ENCODE measurements at places on chromosomes 1 and 21.

DNA sequence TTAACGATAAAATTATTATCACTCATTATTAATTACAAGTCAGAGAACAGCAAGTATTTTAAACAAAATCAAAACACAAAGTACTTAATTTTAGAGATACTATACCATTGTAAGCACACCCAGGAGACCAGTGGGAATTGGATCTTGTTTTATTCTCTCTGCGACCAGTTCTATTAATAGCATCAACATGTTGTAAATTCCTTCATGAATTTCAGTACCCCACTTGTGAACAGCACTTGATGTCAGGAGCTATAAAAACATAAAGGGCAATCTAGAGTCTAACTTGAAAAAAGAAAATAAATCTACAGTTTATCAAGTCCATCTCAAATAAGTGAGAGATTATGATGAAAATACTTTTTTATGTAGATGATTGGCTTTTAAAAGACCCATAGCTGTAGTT, 42.9 kb downstream of the USP24 start:
- H3K36me3 ChIP-seq, result peaks cover 9% of the 10 kb centered on the region
- no peak overlapping the region for H3K4me3 ChIP-seq
- no peak overlapping the region for H3K27ac ChIP-seq
- H3K4me1 ChIP-seq, result peaks cover 2% of the 10 kb centered on the region

DNA sequence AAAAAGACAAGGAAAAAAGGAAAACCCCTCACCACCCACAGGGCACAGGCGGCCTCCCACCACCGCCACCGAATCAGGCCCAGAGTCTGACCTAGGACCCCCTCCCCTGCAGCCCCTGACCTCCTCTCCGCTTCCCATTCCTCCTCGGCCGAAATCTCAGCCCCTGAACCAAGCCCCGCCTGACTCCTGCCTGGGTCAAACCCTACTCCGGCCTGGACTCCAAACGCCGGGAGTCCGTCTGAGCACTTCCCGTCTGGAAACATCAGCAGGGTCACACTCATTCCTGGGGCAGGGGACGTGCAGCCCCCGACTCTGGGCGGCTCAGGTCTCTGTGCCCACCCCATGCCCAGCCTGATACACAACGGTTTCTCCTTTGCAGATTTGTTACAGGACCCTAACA, 26.4 kb upstream of the SUMO3 start:
- no peak for DNase-seq
- peaks cover 13% of the 10 kb centered on the region for H3K4me1 ChIP-seq
- no peak overlapping the region for H3K4me3 ChIP-seq

DNA sequence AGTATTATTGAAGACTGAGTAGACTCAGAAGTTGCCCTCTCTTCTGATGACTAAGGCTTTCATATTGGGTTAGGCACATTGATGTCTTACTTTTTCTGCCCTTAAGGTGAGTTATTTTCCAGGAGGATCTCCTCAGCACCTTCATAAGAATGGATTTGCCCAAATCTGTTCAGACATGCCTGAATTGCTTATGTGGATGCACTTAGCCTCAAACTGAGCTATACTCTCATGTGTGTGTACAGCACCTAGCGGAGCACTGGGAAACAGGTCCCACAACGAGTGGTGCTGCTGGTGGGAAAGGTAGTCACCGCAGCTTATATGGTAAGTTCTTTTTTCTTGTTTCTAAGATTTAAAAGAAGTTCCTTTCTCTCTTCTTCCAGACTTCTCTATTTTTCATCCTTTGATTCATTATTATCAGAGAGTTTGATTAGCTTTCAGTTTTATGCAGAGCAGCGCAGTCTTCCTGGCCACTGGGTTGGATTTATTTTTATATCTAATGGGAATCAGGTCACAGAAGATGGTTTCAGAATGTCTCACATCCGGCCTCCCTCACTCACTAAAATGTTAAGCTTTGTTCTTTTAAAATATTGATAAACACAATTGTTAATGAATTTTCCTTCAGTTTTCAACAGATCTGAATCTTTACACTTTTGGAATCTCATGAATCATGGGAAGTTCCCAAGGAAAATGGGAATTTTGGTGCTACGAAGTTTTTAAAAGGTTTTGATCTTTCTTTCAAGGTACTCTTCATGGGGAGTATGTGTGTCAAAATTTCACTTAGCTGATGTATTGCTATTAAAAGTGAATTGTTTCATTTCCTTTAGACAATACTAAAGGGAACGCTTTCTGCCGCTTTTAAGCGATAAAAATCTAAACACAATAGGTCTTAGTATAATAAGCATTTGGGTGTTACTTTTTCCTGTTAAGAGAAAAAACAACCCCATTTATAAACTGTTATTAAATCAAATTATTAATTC, 58.5 kb downstream of the EXTL2 start:
- no peaks in the 10 kb centered on the region for H3K4me1 ChIP-seq
- DNase-seq, result no peak
- no peaks in the 10 kb centered on the region for H3K36me3 ChIP-seq
- no peak overlapping the region for H3K4me3 ChIP-seq

DNA sequence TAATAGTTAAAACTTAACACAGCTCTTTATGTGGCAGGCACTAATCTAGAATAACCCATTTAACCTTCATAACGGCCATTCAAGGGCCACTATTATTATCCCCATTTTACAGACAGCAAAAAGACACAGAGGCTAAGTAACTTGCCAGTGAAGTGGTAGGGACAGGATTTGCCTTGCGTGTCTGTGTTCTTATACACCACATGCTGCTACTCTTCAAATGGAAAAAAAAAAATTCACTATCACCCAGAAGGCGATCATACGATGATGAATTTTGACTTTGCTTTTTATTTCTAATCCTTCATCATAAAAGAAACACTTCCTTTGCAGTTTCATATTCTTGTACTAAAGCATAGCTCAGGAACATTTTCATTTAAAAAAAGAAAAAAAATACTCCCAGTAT, 65.5 kb downstream of the RERE start:
- H3K4me3 ChIP-seq, result no peak overlapping the region
- H3K36me3 ChIP-seq, result no peaks in the 10 kb centered on the region
- no peaks in the 10 kb centered on the region for H3K27me3 ChIP-seq
- H3K27ac ChIP-seq, result no peak overlapping the region
- DNase-seq, result no peak

GRCh38 chr1:172674831-172675613, 16.1 kb downstream of the FASLG start:
- no peaks in the 10 kb centered on the region for H3K27me3 ChIP-seq
- peaks cover 13% of the 10 kb centered on the region for H3K4me1 ChIP-seq
- DNase-seq, result peak; percentile 32
- peak overlapping the region; percentile 100 for H3K27ac ChIP-seq

DNA sequence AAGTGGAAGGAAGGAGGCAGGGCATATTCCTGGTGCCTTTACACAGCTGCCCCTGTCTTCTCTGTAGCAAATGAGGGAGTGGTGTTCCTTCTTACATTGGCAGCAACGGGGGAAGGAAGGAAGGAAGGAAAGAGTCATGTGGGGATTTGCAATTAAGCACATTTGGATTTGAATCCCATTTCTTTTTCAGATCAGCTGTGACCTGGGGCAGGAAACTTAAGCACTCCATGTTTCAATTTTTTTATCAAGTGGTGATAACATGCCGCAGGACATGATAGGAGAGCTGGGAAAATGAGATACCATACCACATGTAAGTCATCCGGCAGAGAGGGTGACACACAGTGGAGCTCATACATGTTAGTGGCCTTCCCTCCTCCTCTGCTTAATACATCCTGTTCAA, 186.8 kb downstream of the APP start:
- no peak overlapping the region for H3K4me3 ChIP-seq
- DNase-seq, result no peak

GRCh38 chr1:226520640-226521355, 27.8 kb upstream of the STUM start:
- no peak overlapping the region for H3K4me3 ChIP-seq
- no peaks in the 10 kb centered on the region for H3K4me1 ChIP-seq
- DNase-seq, result no peak
- no peaks in the 10 kb centered on the region for H3K36me3 ChIP-seq
- no peaks in the 10 kb centered on the region for H3K27me3 ChIP-seq
- H3K27ac ChIP-seq, result no peak overlapping the region

DNA sequence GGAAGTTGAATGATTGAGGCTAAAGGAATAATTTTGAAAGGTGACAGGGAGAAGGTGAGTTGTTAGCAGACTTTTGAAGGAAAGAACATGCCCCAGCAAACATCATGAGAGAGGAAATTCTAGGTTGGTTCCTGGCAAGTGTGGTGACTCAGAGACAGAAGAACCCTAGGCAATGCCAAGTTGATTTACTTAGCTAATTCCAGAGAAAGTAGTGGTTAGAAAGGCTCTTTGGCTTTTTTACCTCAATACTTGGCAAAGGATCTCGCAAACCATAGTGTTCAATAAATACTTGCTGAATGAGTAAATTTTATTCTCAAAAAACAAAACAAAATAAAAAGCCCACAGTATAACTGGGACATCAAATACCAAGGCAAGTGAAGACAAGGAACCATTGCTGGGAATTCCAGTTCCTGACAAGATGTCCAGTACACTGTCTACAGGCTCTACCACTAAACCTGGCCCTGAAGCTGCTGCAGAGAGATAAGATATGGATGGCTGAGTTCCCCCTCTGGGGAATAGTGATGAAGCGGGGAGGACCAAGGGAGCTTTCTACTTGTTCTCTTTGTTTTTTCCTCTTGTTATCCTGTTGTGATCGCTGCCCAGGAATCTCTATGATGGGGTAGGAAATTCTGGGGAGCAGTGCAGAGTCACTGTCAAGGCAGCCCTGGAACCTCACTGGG, 48.2 kb downstream of the IL12RB2 start:
- H3K4me1 ChIP-seq, result no peaks in the 10 kb centered on the region
- H3K4me3 ChIP-seq, result no peak overlapping the region
- DNase-seq, result no peak
- H3K36me3 ChIP-seq, result no peaks in the 10 kb centered on the region
- H3K27me3 ChIP-seq, result no peaks in the 10 kb centered on the region

DNA sequence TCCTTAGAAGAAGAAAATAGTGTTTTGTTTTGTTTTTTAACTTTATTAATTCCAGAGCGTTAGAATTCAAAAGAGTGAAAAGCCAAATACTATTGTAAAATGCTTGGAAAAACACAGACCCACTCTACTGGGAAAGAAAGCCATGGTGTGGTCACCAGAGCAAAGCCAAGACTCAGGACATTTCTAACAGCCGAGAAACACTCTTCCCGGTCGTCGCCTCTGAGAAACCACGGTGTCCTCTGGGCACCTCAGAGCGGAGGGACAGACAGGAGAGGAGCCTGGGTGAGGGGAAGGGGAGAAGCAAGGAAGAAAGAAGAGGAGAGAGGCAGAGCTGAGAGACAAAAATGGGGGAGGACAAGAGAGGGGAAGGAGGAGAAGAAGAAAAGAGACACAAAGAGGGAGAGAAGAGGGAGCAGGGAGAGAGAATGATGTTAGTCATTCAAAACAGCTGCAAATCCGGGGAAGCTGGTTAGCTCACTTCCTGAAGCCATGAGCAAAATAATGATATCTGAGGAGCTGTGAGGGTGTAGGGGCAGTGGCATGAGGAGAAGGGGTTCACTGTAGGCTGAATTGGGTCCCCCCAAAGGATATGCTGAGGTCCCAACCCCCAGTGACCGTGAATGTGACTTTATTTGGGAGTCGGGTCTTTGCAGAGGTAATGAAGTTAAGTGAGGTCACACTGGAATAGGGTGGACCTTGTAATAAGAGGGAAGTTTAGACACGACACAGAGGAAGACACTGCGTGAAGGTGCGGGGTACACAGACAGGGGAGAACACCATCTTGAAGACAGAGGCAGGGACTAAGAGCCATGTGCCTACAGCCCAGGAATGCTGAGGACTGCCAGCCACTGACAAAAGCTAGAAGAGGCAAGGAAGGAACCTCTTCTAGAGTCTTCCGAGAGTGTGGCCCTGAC, 58.2 kb upstream of the DMRTB1 start:
- no peak overlapping the region for H3K27ac ChIP-seq
- H3K4me3 ChIP-seq, result no peak overlapping the region
- H3K4me1 ChIP-seq, result no peaks in the 10 kb centered on the region
- H3K27me3 ChIP-seq, result no peaks in the 10 kb centered on the region
- DNase-seq, result no peak
